ENCODE measurements at places on chromosomes 3 and 15. TPM values are rescaled to one million over a fixed set of nuclear protein-coding genes. Genes with fewer than 3 reads are reported as not detected.
A peak's percentile ranks its signal among the peaks of the same experiment; 100 is the strongest.

DNA sequence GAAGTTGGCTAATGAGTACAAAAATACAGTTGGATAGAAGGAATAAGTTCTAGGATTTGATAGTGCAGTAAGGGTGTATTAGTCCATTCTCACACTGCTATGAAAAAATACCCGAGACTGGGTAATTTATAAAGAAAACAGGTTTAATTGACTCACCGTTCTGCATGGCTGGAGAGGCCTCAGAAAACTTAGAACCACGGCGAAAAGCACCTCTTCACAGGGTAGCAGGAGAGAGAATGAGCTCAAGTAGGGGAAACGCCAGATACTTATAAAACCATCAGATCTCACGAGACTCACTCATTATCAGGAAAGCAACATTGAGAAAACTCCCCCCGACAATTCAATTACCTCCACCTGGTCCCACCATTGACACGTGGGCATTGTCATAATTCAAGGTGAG, 483.3 kb downstream of the TUSC7 start:
- no peak overlapping the region for H3K4me3 ChIP-seq
- peaks cover 10% of the 10 kb centered on the region for H3K4me1 ChIP-seq
- H3K36me3 ChIP-seq: no peaks in the 10 kb centered on the region

GRCh38 chr15:61411902-61412510, 182.9 kb upstream of the RORA start:
- no peaks in the 10 kb centered on the region for H3K36me3 ChIP-seq
- H3K4me3 ChIP-seq: no peak overlapping the region
- no peak for DNase-seq
- no peak overlapping the region for H3K27ac ChIP-seq
- H3K27me3 ChIP-seq: peaks cover 2% of the 10 kb centered on the region
- no peaks in the 10 kb centered on the region for H3K4me1 ChIP-seq

GRCh38 chr15:50064673-50065072, 54.4 kb downstream of the ATP8B4 start:
- peaks cover 55% of the 10 kb centered on the region for H3K27me3 ChIP-seq
- H3K27ac ChIP-seq: no peak overlapping the region
- no peaks in the 10 kb centered on the region for H3K36me3 ChIP-seq
- no peak overlapping the region for H3K4me3 ChIP-seq
- no peaks in the 10 kb centered on the region for H3K4me1 ChIP-seq

DNA sequence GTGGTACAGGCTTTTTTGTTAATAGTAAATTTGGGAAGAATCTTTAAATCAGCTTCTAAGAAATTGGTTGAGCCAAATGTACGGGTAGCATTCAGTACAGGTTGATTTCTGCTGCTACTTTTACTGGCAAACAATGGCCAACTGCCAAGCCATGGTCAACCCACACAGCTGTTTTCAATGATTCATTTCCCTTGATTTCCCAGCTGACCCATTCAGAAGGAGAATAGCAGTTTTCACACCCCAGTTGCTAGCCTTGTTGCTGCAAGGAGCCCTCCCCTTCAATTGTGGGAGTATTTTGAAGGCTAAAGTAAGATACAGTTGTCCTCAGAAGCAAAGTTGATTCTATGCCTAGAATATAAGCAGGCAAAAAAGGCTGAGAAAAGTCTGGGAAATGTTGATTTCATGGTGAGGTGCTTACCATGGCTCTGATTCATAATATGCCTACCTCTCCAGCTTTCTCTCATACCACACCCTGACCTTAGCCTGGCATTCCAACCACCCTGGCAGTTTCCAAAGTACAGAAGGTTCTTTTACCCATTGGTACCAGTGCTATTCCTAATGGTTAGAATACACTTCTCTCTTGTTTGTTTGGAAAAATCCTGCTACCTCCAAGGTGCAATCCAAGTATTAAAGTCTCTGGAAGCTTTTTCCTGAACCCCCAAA, 320.3 kb upstream of the TGFBR2 start:
- H3K27me3 ChIP-seq: no peaks in the 10 kb centered on the region
- no peaks in the 10 kb centered on the region for H3K36me3 ChIP-seq
- peaks cover 48% of the 10 kb centered on the region for H3K4me1 ChIP-seq

DNA sequence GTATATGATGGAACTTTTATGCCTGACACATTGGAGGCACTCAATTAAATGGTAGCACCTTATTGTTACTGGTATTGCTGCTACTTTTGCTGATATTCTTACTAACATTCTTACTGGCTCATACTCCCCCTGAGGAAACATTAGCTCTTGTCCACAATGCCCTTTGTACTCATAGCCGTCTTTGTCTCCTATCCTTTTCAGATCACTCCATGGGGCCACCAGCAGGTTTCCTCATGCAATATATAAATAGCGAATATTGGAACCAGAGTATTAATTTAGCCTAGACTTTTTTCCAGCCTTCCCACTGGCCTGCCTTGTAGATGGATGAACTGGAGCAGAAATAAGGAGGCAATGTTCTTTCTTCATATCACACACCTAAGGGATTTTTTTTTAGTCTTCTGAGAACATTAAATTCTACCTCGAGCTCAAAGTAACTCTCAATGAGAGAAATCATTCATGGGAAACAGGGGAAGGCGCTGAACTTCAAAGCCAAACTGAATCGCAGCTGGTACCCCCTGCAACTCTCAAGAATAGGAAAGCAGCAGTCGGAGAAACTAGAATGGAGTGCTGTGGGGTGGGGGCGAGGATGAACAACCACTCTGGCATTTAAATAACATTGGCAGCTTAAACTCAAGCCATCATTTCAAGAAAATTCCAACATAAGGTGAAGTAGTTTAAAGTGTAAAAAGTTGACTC, 300.3 kb downstream of the TAFA4 start:
- H3K4me3 ChIP-seq: no peak overlapping the region
- no peaks in the 10 kb centered on the region for H3K4me1 ChIP-seq
- no peak for DNase-seq

GRCh38 chr3:49006408-49007067, 653 bp upstream of the WDR6 start:
- H3K36me3 ChIP-seq: no peaks in the 10 kb centered on the region
- H3K27ac ChIP-seq: peak overlapping the region; percentile 100
- H3K27me3 ChIP-seq: no peaks in the 10 kb centered on the region

GRCh38 chr3:43729707-43730414, 39.1 kb downstream of the ABHD5 start:
- peaks cover 12% of the 10 kb centered on the region for H3K4me1 ChIP-seq
- no peak overlapping the region for H3K27ac ChIP-seq
- H3K36me3 ChIP-seq: peaks cover 2% of the 10 kb centered on the region

GRCh38 chr15:45701108-45701507, 66.3 kb downstream of the SQOR start:
- H3K4me3 ChIP-seq: no peak overlapping the region
- peaks cover 4% of the 10 kb centered on the region for H3K27me3 ChIP-seq
- no peaks in the 10 kb centered on the region for H3K36me3 ChIP-seq
- no peak overlapping the region for H3K27ac ChIP-seq

CNTN3 gene
- 0.35 TPM for total RNA-seq

CD96 gene
- total RNA-seq: not detected
